ENCODE measurements at places on chromosomes 2 and 18. TPM values are rescaled to one million over a fixed set of nuclear protein-coding genes. Genes with fewer than 3 reads are reported as not detected.

HOXD1 gene
- not detected for total RNA-seq

SGPP2 gene
- 0.20 TPM for total RNA-seq

POTEF gene
- 2.3 TPM for total RNA-seq

STEAP3 gene
- 38.8 TPM for total RNA-seq

RAMP1 gene
- 9.1 TPM for total RNA-seq

STK11IP gene
- 24.9 TPM for total RNA-seq

IL1B gene
- not detected for total RNA-seq

ARHGEF4 gene
- 4.8 TPM for total RNA-seq

GAREM1 gene
- 9.0 TPM for total RNA-seq

MARCO gene
- not detected for total RNA-seq

EDAR gene
- total RNA-seq = not detected

C2orf49 gene
- 21.6 TPM for total RNA-seq

ANKRD30B gene
- total RNA-seq = not detected

SLC5A7 gene
- total RNA-seq = 0.05 TPM

IFIH1 gene
- 70.5 TPM for total RNA-seq

- H3K27ac ChIP-seq = peak overlapping the region; percentile 28
- no peak overlapping the region for H3K4me3 ChIP-seq
- H3K27me3 ChIP-seq = no peaks in the 10 kb centered on the region
- no peaks in the 10 kb centered on the region for H3K36me3 ChIP-seq
- peak; percentile 96 for DNase-seq
- peaks cover 47% of the 10 kb centered on the region for H3K4me1 ChIP-seq
Measured at GRCh38 chr18:9825571-9826073, 60.2 kb upstream of the TXNDC2 start.

DNA sequence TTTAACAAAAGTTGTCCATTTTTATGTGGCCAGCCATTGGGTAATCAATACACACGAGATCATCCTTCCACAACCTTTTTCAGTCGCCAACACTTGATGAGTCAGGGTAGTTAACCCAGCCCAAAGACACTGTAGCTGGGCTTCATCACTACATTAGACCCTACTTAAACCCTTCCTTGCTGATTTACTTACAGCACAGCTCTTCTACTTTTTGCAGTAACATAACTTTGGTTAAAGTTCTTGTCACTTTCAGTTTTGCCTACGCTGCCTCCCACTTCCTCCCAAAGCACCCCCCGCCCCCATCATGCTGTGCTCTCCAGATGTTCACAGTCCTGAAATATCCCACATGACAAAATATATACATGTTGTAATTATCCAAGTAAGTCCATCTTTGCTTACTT lies 103.6 kb downstream of the CDK15 start:
- H3K36me3 ChIP-seq = no peaks in the 10 kb centered on the region
- DNase-seq = peak; percentile 68
- H3K4me3 ChIP-seq = peak overlapping the region; percentile 39
- peaks cover 30% of the 10 kb centered on the region for H3K4me1 ChIP-seq
- H3K27me3 ChIP-seq = no peaks in the 10 kb centered on the region

- DNase-seq = no peak
- H3K4me3 ChIP-seq = no peak overlapping the region
- no peaks in the 10 kb centered on the region for H3K27me3 ChIP-seq
- H3K27ac ChIP-seq = no peak overlapping the region
Measured at GRCh38 chr2:231425811-231426703, 30.5 kb downstream of the B3GNT7 start.

DNA sequence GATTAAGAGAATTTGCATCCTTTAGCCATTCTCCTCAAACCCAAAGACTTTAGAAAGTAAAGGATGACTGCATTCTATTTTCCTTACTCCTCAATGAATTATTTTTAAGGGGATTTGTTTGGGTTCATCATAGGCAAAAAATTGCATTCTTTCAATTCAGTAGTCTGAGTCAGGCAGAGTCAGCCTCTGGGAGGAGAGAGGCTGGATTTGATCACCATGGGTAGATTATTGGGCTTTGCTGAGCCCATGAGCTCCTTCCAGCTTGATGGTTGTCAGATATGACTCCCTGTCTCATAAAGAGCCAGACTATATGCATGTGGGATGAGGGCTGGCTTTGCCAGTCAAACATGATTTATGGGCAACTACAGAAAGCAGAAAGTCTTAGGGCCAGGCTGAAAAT lies 101.2 kb downstream of the KCNS3 start:
- H3K36me3 ChIP-seq = no peaks in the 10 kb centered on the region
- H3K4me1 ChIP-seq = peaks cover 38% of the 10 kb centered on the region
- peak overlapping the region; percentile 63 for H3K27ac ChIP-seq
- H3K4me3 ChIP-seq = no peak overlapping the region
- no peaks in the 10 kb centered on the region for H3K27me3 ChIP-seq

GRCh38 chr2:212677466-212677865 lies 138.9 kb upstream of the ERBB4 start:
- no peak for DNase-seq
- H3K27ac ChIP-seq = no peak overlapping the region
- no peaks in the 10 kb centered on the region for H3K36me3 ChIP-seq
- H3K4me3 ChIP-seq = no peak overlapping the region
- no peaks in the 10 kb centered on the region for H3K4me1 ChIP-seq
- H3K27me3 ChIP-seq = no peaks in the 10 kb centered on the region

DNA sequence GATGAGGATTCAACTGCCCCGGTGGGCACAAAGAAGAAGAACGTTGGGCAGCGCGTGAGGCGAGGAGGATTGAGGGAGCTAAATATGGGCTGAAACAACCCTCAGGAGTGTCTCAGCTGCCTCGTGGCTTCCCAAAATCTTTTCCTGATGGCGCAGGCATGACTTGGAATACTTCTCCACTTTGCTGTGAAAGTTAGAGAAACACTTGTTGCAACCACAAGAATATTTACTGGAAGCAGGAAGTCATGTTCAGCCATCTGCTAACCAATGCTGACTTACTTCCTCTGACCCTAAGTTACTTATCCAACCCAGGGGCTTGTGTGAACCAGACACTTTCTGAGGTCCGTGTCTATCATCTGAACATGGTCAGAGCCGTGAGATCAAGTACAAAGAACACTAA lies 148.8 kb downstream of the ARL4C start:
- no peaks in the 10 kb centered on the region for H3K27me3 ChIP-seq
- no peak overlapping the region for H3K4me3 ChIP-seq
- DNase-seq = peak; percentile 26
- no peak overlapping the region for H3K27ac ChIP-seq
- no peaks in the 10 kb centered on the region for H3K4me1 ChIP-seq

DNA sequence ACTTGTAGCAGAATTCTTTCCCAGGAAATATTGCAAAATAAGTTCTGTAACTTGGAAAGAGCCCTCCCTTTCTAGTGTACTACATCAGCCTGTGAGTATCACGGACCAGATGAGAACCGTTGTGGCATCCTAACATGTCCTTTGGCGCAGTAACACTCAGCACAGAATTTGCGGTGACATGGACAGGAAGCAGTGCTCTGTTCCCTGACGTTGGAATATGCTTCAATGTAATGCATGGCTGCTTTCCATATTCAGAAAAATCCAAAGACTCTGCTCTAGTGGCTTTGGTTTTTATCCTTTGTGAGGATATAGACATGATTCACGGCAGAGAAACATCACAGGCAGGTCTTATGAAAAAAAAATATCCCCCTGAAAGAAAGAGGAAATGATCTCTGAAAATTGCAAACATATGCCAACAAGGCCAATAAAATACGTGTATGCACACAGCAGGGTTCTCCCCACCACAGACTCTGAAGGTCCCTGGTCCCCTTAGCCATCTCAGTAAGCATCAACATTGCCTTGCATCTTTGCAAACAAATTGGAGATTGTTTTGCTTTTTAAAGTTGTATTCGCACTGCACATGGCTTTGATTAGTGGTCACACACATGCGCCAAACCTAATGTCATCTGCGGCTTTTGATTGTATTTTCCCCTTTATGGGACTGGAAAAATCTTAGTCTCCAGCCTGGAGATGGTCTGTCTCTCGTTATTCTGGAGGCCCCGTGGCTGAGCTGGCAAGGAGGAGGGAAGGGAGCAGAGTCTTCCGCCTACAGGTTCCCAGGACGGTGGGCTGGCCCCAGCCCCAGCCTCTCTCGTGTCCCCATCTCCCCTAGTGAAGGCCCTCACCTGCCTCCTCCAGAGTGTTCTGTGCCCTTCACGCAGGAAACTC lies 122.9 kb downstream of the COPS8 start:
- peak; percentile 79 for DNase-seq
- H3K27me3 ChIP-seq = no peaks in the 10 kb centered on the region
- no peaks in the 10 kb centered on the region for H3K36me3 ChIP-seq
- peaks cover 30% of the 10 kb centered on the region for H3K4me1 ChIP-seq
- peak overlapping the region; percentile 84 for H3K27ac ChIP-seq

DNA sequence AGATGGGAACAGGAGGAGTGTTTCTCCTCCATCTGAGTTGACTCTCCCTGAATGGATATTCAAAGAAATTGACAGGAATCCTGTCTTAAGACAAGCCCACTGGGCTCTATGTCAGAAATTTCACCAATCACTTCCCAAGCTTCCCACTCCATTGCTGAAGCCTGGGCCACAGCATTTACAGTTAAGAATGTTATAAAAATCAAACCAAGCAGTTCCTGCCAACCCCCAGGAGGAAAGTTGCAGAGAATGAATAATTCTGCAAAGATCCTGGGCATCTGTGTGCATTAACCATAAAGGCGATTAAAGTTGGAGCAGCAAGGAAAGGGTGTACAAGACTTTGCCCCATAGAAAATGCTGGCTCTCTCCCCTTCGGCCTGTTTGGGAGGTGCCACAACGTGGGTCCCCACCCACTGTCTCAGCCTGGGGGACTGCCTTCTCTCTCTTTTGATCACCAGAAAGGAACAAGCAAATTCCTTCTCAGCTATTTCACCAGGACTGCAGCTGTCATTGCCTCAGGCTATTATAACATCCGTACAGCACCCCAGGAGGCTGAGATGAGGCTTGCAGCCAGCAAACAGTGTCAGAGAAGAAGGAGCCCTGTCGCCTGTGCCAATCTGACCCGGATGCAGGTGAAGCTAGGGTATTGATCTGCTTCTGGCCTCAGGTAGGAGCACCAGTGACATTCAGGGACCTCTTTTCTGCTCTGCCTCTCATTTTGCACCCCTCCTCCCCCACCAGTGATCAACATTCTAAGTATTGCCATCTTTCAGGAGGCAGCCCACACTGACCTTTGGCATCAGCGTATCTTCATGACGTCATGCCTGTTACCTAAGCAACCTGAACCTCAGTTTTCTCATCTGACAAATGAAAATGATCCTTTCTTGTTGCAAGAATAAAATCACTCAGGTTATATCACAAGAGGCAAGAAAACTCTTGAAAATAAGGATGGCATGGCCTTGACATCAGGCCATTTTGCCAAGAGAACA lies 219.0 kb downstream of the SH3BP4 start:
- peaks cover 19% of the 10 kb centered on the region for H3K4me1 ChIP-seq
- peak overlapping the region; percentile 22 for H3K27ac ChIP-seq

DNA sequence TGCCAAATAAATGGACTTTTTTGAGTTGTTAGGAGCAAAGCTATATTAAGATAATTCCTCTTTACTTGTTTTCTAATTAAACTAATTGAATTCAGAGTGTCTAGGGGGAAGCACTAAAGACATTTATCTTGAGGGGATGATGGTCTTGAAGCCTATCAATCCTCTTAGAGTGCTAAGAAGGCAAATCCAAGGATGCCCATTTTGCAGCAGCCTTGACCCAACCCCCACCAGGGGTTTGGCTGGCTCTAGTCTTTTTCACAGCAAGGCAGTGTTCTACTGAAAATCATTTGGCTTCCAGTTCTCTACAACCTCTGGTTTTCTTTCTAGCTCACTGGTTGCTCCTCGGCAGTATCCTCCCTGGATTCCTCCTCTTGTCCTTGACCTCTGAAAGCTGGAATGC lies 6.5 kb upstream of the RAX start:
- H3K27ac ChIP-seq = no peak overlapping the region
- no peaks in the 10 kb centered on the region for H3K4me1 ChIP-seq
- no peak for DNase-seq
- H3K27me3 ChIP-seq = peaks cover 68% of the 10 kb centered on the region
- H3K4me3 ChIP-seq = no peak overlapping the region
- no peaks in the 10 kb centered on the region for H3K36me3 ChIP-seq

- H3K36me3 ChIP-seq = no peaks in the 10 kb centered on the region
- no peak overlapping the region for H3K4me3 ChIP-seq
- no peak for DNase-seq
- no peak overlapping the region for H3K27ac ChIP-seq
- H3K27me3 ChIP-seq = peaks cover 3% of the 10 kb centered on the region
Measured at GRCh38 chr2:234714711-234715110, 217.8 kb upstream of the ARL4C start.

DNA sequence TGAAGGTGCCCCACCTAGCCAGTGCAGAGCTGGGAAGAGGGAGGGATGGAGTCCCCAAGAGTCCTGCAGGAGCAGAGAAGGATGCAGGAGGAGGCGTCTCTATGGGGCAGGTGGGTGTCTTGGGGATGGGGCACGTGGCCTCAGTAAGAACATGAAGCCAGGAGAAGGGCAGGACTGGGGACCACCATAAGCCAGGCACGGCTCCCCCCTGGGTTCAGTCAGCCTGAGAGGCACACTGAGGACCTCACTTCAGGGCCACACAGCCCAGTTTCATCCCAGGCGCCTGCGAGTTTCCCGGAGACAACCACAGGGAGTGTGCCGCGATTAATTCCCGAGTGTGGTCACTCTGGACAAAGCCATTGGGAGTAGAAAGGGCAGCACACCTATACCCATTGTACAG lies 120.3 kb downstream of the GYPC start:
- H3K27ac ChIP-seq = no peak overlapping the region
- H3K36me3 ChIP-seq = no peaks in the 10 kb centered on the region
- DNase-seq = no peak

GRCh38 chr2:26616706-26617587 lies 24.2 kb downstream of the CIB4 start:
- no peak overlapping the region for H3K4me3 ChIP-seq
- no peaks in the 10 kb centered on the region for H3K4me1 ChIP-seq
- no peak for DNase-seq

GRCh38 chr2:169343202-169343601 lies 19.1 kb downstream of the LRP2 start:
- DNase-seq = no peak
- no peak overlapping the region for H3K4me3 ChIP-seq
- H3K27ac ChIP-seq = no peak overlapping the region
- H3K4me1 ChIP-seq = no peaks in the 10 kb centered on the region
- no peaks in the 10 kb centered on the region for H3K36me3 ChIP-seq

- H3K27me3 ChIP-seq = no peaks in the 10 kb centered on the region
- H3K36me3 ChIP-seq = peaks cover 4% of the 10 kb centered on the region
- no peaks in the 10 kb centered on the region for H3K4me1 ChIP-seq
- H3K4me3 ChIP-seq = no peak overlapping the region
- H3K27ac ChIP-seq = no peak overlapping the region
- no peak for DNase-seq
Measured at GRCh38 chr2:100412466-100412865, 5.0 kb downstream of the CHST10 start.

DNA sequence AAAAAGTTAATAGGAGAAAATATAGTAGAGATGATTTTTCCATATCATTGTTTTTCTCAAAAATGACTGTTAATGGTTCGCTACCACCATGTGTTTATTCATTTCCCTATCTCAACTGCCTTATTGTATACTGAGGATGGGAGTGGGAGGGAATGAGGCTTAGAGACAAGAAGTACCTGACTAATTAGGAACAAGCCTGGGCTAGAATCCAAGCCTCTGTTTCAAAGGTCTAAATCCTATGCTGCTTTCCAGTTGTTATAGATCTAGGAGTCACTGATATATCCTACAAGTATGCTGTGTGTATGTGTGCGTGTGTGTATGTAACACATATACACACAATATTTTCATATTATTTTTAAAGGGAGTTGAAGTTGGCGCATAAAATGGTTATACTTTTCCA lies 465.9 kb downstream of the EPHA4 start:
- no peak for DNase-seq
- peaks cover 10% of the 10 kb centered on the region for H3K4me1 ChIP-seq
- no peaks in the 10 kb centered on the region for H3K27me3 ChIP-seq
- H3K36me3 ChIP-seq = no peaks in the 10 kb centered on the region
- H3K4me3 ChIP-seq = no peak overlapping the region

GRCh38 chr2:227661025-227661649 lies 5.5 kb upstream of the SCYGR5 start:
- H3K4me3 ChIP-seq = no peak overlapping the region
- H3K27me3 ChIP-seq = no peaks in the 10 kb centered on the region
- DNase-seq = no peak
- H3K36me3 ChIP-seq = no peaks in the 10 kb centered on the region
- no peaks in the 10 kb centered on the region for H3K4me1 ChIP-seq
